ENCODE measurements at places on chromosomes 13 and 19.

GRCh38 chr13:19606152-19606551 lies 27.3 kb upstream of the MPHOSPH8 start:
- DNase-seq, result no peak

- DNase-seq, result no peak
These were observed 99.6 kb downstream of the ING1 start for GRCh38 chr13:110812869-110813645.

DNA sequence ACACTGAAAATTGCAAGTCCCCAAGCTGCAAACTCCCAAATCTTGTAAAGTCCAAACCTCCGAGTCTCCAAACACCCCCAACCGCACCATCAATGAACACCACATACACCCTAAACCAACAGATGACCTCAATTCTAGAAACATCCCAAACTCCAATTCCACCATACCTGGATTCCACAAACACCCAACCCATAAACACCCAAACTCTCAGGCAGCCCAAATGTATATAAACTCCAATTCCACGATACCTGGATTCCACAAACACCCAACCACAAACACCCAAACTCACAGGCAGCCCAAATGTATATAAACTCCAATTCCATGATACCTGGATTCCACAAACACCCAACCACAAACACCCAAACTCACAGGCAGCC lies 470 bp downstream of the C3 start:
- no peak for DNase-seq

- DNase-seq, result no peak
These were observed 4.6 kb downstream of the FARP1 start for GRCh38 chr13:98147521-98147920.

DNA sequence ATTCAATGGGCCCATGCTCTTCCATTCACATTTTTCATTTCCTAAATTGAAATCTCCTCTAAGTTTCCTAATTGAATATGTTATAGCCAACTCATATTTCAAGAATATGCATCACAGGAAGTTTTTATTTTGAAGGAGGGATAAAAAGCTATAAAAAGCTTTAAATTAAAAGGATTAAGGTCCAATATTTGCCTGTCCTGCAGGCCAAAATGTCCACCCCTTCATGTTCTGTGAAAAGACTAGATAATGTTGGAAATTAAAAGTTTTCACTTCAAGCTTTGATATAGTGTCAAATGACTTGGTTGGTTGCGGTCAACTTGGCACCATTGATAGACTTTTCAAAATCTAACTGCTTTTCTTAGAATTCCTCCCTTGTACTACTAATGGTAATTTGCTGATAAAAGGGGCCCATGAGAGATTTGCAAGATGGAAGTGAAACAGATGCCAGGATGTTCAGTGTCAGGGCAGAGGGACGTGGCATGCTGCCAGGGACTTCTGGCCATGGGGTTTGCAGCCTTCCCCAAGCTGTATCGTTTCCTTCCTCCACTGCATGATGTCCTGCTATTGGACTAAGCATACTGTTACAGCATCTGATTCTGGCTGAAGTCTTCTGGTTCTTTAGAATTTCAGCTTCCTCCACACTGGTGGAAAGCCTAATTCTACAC lies 547.3 kb upstream of the MIR17HG start:
- DNase-seq, result no peak

DNA sequence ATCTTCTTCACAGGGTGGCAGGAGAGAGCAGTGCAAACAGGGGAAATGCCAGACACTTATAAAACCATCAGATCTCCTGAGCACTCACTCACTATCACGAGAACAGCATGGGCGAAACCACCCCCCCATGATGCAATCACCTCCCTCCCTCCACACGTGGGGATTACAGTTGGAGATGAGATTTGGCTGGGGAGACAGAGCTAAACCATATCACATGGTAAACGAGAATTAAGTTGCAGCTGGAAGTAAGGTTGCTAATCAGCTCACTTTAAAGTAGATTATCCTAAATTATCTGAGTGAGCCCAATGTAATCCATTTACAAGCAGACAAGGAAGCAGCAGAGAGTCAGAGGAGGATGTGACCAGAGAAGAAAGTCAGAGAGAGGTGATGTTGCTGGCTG lies 102.2 kb upstream of the IPO5 start:
- no peak for DNase-seq

DNA sequence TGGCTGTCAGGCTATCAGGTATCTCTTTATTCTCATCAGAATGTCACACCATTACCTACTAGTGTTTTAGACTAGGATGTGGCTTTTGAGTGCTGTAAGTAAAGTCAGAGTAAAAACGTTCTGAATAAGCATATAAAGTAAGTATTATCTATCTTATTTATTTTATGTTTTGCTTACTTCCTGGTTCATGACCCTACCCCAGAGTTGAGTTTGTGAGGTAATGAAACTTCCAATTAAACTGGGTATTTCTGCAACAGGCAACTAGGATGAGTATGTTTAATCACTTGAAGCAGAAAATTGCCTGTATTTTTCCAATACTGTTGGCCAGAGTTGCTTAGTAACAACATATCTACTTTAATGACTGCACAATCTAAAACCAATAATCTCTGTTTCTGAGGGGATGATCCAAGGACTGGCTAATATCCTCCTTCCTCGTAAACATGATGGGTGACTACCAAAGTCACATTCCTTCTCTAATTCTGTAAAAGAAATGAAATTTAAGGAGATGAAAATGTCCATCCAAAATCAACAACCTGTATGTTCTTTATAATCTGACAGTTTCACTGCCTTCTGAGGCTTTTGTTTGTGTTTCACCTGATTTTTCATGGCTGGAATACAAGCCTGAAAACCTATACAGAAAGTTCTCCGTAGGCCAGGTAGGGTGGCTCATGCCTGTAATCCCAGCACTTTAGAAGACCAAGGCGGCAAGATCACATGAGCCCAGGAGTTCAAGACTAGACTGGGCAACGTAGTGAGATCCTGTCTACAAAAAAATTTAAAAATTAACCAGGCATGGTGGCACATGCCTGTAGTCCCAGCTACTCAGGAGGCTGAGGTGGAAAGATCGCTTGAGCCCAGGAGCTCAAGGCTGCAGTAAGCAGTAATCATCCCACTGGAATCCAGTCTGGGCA lies 83.1 kb downstream of the ABCC4 start:
- no peak for DNase-seq

DNA sequence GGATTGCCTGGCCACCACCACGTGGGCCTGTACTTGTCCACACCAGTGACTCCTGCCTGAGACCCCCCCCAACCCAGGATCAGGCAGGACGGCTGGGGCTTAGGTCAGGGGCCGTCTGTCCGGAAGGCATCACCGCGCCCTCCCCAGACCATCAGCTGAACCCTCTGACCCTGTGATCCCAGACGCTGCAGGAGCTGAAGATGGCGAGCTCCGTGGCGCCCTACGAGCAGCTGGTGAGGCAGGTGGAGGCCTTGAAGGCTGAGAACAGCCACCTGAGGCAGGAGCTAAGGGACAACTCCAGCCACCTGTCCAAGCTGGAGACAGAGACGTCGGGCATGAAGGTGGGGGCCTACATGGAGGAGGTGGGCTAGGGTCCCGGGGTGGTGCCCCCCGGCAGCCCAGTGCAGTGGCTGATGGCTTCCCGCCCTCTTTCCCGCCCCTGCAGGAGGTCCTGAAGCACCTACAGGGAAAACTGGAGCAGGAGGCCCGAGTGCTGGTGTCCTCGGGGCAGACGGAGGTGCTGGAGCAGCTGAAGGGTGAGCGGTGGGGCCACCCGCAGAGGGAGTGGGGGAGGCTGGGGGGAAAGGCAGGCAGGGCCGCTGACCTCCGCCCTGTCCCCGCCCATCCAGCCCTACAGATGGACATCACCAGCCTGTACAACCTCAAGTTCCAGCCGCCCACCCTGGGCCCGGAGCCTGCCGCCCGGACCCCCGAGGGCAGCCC lies 3.0 kb downstream of the APC2 start:
- DNase-seq, result no peak

DNA sequence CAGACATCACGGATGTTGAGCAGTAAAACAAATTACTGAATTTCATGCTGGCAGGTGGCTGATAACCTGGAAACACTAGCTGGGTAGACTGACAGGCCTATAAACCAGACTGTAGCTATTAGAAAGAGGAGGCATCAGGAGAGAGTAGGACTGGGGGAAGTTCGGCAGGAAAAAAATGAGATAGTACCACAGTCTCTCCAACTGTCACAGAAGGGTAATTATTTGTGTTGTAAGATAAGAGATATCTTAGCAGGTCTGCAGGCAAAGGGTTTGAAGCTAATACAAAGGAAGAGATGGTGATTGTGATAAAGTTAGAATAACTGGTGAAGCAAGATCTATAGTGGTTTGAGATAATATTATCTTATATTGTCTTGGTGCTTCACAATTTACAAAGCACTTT lies 41.7 kb downstream of the MIPEP start:
- no peak for DNase-seq

- DNase-seq, result no peak
These were observed 12.4 kb downstream of the TTC9B start for GRCh38 chr19:40205760-40206159.

DNA sequence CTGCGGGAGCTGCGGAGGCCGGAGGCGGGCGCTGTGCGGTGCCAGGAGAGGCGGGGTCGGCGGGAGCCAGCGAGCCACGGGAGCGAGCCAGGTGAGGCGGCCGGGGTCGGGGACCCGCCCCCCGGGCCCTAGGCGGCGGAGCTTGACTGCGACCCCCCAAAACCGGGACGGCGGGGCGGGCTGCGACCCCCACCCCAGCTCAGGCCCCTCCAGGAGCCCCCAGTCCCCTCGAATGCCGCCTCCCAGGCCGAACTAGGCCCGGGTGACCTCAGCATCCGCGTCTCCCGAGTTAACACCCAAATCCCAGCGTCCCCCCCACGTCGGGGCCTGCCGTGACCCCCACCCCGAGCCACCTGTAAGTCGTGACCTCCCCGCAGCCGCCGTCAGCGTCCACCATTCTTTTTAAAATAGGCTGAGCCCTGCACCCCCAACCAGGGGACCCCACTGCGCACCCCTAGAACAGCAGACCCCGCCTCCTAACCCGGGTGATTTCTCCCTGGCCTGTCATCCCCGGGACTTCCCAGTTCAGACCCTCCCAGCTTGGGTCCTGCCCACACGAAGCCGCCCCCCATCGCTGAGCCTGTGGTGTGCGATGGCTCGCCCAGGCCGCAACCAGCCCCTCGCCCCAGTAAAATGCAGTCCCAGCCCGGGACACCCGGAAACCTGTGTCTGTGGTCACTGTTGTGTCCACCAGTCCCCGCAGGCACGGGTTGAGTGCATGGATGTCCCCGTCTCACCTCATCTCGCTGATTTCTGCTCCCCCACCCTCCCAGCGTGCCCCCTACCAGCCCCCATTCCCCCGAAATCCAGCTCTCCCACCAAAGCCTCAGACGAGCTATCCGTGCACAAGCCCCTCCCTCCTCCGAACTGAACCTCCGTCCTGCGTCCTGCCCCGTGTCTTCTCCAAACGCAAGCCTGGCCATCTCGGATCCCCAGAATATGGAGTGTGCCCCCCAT lies 551 bp downstream of the FZR1 start:
- no peak for DNase-seq

GRCh38 chr19:16066611-16067104 lies 9.6 kb upstream of the TPM4 start:
- no peak for DNase-seq

DNA sequence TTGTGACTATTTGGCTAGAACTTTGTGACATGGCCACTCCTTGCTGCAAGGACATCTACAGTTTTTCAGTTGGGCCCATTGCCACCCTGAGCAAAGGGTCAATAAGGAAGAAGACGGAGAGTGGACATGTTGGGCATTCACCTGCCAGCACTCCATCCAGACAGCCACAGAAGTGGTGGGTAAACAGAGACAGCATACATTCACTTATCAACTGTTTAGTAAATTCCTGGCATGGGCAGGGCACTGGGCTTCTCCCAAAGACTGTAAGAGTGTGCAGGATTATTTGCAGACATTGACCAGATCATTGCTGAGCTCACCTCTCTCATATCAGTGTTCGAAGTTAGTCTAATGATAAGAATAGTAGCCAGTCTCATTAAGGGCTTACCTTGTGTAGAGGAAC lies 29.2 kb downstream of the SIPA1L3 start:
- no peak for DNase-seq

GRCh38 chr13:31733066-31733465 lies 6.3 kb upstream of the RXFP2 start:
- DNase-seq, result no peak

- peak; percentile 22 for DNase-seq
These were observed 4.1 kb downstream of the DLL3 start for GRCh38 chr19:39502640-39503417.

DNA sequence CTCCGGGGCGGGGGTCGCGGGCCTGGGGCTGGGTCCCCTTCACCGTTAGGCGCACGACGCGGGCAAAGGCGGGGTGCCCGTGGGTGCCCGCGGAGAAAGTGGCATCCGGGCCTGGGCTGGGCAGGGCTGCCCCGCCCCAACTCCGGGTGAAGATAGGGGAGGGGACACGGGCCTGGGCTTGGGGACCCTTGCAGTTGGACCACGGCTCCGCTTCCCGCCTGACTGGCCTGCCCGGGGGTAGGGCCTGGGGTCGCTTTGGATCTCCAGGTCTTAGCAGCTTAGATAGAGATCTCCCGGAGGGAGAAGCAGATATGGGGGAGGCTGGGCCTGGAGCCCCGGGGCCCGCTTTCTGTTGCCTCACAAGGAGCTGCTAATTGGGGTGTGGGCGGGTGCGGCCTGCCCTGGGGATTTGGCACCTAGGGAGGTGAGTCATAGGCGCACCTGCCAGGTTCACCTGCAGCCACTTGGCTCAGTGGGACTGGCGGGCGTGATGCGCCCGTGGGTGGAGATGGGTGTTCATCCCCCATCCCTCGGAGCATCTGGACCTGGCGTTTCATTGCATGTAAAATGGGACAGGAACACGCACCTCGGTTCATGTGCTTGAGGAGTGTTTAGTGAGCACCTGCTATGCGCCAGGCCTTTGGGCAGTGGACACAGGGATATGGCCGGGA lies 585 bp downstream of the MAP1S start:
- DNase-seq, result no peak

DNA sequence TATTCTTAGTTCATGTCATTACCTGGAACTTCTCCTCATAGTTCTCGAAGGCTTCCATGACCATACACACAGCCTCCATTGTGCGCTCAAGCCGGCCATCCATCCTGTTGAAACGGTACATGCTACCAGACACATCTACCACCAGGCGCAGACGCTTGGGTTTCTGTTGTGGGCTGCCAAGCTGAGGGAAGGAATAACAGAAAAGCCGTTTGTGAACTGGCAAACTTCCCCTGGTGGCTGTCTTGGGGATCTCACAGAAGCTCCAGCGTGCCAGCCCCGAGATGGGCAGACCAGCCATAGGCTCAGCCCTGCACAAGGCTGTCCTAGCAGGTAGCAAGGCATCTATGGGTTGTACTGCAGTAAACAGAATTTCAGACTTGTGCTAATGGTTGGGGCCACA lies 130.1 kb downstream of the RGCC start:
- DNase-seq, result peak; percentile 11

- DNase-seq, result no peak
These were observed 111.4 kb upstream of the C1QTNF9B start for GRCh38 chr13:24008679-24009078.
